Epithelial cell of prostate (primary cell): ENCODE measurements at places on chromosomes 2 and 18.

DNA sequence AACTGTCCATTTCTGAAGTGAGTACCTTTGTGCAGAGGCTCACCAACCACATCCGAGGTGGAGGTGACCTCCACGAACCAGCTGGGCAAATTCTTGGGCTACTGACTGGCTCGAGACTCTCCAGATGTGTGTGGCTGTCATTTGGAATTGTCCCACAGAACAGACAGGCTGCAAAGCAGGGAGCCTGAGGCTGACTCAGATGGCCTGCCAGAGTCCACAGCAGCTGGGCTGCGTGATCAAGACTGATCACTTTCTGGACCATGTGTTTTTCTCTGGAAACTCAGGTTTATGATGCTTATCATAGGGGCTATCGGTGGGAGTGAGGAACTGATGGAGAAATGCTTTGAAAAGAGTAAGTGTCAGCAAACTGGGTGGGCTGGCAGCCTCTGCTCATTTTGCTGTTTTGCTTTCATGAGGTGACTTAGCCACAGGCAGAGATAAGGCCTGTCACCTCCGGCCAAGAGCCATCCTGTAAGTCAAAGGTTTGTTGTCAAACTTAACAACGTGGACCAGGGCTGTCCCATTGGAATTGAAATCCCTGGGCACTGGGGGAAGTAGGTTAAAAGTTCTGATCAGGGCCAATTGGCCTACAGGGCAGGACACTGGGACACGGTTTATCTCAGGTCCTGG lies 120.4 kb downstream of the LIPG start:
- DNase-seq = no peak

DNA sequence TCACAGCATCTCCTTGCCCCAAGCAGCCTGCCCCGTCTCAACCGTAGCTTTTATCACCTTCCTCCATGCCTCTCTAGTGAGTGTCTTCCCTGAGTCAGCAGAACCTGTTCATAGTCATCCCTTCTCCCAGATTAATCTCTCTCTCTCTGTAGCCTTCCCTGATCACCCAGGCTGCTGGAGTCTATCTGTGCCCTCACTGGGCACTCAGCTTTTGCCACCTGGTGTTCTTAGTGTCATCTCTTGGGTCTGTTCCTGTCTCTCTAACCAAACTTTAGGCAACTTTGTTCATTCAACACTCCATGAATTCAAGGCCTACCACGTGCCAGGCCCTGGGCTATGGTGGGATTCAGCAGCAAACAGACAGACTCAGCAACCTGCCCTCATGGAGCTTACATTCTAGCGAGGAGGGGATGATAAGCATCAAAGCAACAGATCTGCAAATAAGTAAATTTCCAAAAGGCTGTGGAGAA lies 159.1 kb downstream of the SMAD7 start:
- DNase-seq = no peak

DNA sequence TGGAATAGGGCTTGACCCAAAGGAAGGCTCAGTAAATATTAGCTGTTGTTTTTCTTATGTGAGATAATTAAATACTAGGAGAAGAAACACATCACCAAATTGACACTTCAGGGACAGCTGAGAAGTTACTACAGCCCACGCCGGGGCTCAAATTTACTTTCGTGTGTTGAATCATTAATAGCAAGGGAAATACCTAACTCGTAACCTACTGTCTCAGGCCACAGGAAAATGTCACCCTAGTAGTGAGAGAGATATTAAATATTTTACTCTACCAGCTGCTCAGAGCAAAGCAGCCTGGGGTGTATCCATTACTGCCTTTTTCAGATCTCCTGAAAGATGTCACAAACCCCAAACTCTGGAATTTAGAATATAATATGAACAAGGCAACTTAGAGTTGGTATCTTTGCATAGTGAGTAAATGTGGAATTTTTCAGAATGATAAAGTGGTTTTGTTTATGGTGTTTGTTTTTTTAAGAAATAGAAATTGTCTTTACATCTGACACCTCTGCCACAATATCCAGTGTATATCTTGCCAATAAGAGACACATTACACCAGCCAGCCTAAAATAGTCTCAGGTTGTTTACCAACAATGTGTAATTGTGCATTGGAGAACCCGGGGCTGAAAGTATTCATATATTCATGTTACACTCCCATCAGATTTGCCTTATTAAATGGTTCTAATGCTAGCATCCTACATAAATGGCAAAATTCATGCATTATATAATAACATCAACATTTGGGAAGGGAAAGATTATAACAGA lies 48.4 kb downstream of the ATP8B1 start:
- DNase-seq = no peak

- DNase-seq = peak; percentile 87
These were observed 6.6 kb downstream of the DSG3 start for GRCh38 chr18:31454066-31454708.

DNA sequence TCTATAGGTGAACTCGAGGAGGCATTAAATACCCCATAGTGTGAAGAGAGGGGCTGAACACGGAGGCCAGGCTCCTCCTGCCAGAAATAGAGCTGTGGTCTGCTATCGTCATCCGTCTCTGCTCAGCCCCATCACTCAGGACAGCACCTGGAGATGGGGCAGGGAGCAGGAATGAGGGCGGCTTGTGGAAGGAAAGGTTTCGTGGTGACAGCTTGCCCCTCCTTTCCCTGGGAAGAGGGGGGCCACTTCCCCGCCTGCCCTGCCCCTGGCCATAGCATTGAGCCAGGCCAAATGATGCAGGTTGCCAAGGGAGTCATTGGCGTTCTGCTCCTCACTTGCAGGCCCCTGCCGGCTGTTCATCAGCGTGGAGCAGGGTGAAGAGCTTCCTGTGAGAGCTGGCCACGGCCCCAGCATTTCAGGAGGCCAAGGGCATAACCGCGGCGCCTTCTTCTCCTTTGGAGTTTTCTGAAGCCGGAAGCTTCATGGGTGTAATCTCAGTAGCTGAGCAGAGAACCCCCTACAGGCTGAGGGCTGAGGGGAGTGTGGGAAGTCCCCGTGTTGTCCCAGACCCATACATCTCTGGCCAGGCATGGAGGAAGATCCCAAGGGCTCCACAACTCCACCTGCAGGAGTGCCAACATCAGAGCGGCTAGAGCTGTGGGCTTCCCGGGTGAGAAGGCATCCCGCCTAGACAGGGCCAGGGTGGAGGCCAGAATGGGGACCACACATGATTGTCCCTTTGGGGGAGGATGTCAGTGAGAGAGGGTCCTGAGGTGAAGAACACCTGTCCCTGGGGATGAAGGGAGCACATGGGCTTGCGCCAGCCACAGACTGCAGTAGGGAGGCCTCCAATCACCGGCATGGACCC lies 112.5 kb upstream of the GLI2 start:
- no peak for DNase-seq

DNA sequence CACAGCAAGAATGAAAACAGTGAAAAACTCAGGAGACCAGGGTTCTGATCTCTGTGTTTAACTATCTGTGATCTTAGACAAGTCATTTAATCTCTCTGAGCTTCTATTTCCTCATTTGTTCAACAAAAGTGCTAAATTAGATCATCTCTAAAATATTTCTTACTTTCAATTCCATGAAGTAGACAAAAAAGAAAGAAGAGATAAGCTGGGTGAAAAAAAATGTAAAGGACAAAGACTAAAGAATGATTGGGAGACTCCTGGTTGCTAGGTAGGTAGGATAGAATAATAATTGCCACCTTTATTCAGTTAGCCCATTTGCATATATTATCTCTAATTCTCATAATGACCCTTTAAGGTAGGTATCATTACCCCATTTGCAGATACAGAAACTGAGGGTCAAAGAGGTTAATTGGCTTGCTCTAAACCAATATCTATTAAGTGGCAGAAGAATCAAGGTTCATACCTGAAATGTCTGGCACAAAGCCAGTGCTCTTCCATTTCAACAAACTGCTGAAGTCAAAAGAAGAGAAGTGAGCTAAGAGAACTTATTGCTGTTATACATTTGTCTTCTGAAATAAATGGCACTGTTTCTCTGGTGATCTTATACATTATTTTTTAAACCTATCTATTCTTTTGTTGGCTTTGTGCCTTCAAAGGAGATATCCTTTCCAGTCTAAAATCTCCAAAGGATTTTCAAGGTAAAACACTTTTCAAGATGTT lies 141.7 kb downstream of the OTX1 start:
- DNase-seq = no peak

DNA sequence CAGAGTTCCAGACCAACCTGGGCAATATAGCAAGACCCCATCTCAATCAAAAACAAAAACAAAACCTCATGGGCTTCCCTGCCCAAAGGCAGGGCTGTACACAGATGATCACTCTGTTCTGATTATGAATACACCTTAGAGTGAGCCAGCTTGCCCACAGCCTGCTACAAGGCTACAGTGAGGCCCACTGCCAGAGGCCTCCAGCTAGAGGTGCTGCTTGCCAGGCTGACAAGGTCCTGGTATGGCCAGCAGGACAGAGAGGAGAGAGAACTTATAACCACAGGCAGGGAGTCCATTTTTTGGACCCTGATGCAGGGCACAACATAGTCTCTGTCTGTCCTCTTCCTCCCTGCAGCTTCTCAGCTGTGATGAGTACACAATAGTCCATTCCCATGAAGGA lies 41.5 kb downstream of the KANSL3 start:
- DNase-seq = no peak

DNA sequence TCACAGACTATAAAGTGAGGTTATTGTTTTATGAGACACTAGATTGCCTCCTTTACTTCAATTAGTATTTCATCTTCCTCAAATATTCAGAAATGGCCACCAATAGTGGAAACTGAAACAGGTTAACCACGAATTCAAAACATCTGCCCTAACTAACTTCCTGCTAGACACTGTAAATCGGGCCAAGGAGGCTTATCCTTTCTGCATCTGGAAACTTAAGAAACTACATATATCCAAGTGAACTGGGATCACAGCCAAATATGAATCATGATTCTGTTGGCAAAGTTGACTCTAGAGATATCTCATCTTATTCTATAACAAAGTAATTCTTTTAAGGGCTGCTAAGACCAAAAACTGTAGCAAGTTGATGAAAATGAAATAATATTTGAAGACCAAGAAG lies 136.6 kb upstream of the ZC3H15 start:
- DNase-seq = peak; percentile 80

DNA sequence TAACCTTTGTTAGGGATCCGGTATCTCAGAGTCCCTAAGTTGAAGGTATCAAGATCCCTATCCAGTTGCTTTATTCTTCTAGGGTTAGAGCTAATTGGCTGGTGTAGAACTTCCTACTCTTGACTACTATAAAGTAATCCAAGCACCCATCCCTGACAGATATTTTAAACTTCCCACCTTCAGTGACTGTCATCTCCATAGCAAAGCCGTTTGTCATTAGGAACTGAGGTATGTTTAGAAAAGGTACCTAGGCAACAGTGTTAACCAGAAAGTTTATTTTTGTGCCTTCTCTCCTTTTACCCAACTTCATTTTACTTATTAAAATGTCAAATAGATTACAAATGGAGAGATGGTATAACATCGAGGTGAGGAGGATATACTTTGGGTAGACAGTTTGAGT lies 4.5 kb downstream of the FAM117B start:
- DNase-seq = no peak

GRCh38 chr2:180655393-180655792 lies 325.0 kb upstream of the UBE2E3 start:
- no peak for DNase-seq

GRCh38 chr18:48629730-48630324 lies 91.0 kb downstream of the CTIF start:
- DNase-seq = peak; percentile 45
